ENCODE measurements at places on chromosomes 16 and 17.

GRCh38 chr17:81166033-81166492 lies at the start of gene AATK:
Gene AATK, minus strand, starts transcription at chr17:81166221. Its CDS starts 229 bp downstream, at chr17:81165992.
- no peak for DNase-seq

DNA sequence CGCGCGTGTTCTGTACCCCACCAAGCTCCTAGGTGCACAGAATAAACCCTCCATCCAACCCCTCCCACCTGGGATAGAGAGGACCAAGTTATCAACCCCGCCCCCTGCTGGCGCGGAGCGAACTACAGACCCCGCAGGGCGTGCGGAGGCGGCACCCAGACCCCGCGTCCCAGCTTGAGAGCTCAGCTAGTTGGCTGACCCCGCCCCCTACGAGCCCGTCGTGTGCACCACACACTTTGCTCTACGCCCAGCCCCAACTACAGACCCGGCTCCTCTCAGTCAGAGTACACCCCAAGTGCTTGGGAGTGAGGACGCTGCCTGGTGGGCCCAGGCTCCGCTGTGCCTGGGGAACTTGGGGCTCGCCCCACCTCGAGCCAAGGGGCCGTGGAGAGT lies 1.5 kb downstream of the GRIN2A start:
- no peak for DNase-seq

DNA sequence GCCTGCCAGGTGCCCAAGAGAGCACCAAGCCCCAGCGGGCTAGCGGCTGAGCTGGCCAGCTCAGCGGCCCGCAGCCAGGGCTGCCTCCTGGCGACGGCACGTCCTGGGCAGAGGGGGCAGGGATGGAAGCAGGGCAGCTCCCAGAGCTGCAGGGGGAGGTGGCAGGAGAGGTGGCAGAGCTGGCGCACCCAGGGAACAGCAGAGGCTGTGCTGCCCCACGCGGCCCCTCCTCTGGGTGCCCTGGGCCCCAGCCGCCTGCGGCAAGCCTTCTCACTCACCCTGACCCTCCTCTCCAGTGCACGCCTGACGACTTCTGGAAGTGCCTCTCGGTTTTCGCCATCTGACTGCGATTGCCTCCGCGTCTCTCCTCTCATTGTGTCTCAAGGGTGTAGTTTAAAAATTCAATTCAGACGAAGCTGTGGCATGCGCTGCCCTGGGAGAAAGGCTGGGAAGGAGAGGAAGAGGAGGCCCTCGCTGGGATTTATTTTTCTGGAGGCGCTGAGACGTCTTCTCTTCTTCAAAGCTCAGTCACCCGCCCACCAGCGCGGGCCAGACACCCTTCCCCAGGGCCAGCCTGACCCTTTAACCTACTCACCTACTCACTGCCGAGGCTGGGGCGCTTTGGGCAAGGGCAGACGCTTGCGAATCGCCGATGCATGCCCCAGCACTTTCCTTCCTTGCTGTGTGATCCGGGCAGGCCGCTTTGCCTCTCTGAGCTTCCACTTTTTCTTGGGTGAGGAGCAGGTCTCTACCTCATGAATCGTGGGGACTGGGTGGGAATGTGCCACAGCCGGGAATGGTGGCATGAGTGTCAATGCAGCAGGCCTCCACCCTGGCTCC lies 24.9 kb downstream of the GSE1 start:
- DNase-seq = no peak

GRCh38 chr16:64711026-64711425 lies 410.8 kb downstream of the CDH11 start:
- DNase-seq = no peak

GRCh38 chr17:246851-247421 lies 65.5 kb upstream of the DOC2B start:
- no peak for DNase-seq

Data from activated naive CD4-positive, alpha-beta T cell (primary cell).